ENCODE measurements at places on chromosomes 16 and 17.
A peak's percentile ranks its signal among the peaks of the same experiment; 100 is the strongest.

DNA sequence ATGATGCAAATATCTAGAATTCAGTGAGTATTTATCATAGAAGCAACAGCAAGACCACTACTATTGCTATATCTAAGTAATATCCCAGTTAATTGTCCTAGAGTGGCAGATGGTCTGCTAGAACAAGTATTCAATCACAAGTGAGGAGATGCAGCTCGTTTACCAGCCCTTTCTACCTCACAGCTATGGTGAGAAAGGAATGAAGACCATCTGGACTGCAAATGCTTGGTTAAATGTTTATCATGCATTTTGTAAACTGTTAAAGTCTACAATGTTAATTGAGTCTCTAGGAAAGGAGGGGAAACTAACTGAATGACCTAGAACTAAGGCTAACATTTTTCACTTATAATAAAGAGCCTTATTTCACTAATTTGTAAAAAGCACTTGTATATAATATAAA, 52.5 kb downstream of the CNOT1 start:
- DNase-seq = no peak

DNA sequence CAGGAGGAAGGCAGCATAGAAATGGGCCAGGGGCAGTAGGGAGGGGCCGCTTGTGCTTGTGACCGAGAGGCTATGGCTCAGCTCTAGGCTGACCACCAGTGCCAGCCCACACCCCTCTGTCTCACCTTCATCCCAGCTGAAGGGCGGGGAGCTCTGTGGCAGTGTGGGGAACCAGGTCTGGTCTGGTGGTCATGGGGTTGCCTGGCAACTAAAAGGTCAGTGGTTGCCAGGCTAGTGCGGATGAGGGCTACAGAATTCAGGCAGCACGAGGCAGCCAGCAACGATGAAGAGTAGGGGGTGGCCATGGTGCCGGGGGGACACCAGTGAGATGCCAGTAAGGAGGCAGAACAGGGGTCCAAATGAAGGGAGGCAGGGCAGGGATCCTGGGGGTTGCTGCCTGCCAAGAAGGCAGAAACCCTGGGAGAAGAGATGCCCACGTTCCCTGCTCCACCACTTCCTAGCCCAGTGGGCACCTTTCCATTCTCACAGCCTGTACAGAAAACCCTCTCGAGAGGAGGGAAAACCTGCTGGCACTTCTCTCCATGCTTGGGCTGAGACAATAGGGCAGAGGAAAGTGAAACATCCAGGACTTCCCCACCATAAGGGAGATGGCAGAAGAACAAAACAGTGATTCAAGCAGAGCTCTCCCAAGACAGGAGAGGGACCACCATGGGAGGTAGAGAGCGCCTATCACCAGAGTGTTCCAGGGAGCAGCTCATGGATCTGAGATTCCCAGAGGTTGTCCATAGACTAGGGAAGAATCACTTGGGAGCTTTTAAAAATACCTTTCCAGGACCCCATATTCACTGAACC, 39.7 kb downstream of the SRCIN1 start:
- no peak for DNase-seq

DNA sequence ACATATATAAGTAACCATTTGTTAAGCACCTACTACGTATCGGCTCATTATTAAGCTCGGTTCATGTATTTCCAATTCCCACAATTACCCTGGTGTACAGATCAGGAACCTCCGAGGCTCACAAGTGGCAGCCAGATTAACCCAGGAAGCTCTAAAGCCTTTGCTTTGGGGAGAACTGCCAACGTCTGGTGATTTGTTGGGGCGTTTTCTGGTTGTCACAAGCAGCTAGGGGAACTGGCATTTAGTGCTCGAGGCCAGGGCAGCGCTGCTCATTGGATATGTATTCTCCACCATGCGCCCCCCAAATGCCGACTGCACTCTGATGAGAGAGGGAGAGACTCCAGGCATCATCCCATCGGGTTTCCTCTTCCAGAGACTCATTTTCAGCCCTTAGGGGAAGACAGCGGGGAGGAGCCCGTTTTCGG, 541 bp downstream of the ZNF18 start:
- peak; percentile 36 for DNase-seq

DNA sequence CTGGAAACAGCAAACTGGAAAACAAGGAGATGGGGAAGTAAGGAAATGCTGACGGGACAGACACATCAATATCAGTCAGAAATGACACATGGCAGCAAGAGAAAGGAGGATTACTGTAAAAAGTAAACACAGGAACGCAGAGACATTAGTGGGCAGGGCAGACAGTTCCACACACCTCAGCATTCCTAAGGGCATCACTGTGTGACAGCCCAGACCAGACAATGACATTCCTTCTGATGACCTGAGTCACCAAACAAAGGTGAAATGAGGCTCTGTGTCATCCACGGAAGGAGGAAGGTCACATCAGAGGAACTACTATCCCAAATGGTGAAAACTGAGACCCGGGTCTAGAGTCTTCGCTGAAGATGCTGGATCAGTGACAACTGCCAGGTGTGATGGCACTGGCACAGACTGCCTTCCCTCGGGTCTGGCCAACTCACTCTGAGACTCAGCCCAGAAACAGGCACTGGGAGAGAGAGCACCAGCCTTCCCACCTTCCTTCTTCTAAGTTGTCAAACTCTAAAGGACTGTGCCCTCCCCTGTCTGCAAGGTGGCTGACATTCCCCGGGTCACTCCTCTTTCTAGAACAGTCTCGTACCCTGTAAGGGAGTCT, 36.7 kb downstream of the TK2 start:
- DNase-seq = no peak

DNA sequence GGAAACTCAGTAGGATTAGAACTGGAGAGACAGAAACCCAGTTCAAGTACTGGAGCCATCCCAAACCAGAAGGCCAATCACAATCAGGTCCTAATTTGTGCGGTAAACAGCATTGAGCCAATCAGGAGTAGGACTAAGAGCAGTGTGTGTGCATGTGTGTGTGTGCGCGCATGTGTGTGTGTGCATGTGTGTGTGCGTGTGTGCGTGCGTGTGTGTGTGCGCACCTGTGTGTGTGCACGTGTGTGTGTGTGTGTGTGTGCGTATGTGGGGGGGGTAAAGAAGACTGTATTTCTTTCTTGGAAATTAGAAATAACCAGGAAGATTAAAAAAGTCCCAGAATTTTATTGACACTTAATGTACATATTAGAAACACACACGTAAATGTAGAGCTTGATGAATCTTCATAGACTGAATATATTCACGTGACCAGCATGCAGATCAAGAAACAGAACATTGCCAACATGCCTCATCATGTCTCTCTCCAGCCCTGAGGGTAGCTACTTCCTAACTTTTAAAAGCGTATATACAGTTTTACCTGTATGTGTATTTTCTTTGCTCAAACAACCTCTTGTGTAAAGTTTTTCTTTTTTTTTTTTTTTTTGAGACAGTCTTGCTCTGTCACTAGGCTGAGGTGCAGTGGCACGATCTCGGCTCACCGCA, 919 bp upstream of the DHRS7C start:
- no peak for DNase-seq

Data from stimulated activated CD4-positive, alpha-beta T cell treated with anti-CD3 and anti-CD28 coated beads, TNF-alpha, amount 100 ng/mL, for 48 hours (primary cell).